ENCODE measurements at places on chromosomes 3 and 15.

- DNase-seq, result no peak
Observed at GRCh38 chr3:23653647-23654525, 151.9 kb upstream of the UBE2E1 start.

GRCh38 chr3:39290255-39290654, 10.4 kb upstream of the CX3CR1 start:
- no peak for DNase-seq

DNA sequence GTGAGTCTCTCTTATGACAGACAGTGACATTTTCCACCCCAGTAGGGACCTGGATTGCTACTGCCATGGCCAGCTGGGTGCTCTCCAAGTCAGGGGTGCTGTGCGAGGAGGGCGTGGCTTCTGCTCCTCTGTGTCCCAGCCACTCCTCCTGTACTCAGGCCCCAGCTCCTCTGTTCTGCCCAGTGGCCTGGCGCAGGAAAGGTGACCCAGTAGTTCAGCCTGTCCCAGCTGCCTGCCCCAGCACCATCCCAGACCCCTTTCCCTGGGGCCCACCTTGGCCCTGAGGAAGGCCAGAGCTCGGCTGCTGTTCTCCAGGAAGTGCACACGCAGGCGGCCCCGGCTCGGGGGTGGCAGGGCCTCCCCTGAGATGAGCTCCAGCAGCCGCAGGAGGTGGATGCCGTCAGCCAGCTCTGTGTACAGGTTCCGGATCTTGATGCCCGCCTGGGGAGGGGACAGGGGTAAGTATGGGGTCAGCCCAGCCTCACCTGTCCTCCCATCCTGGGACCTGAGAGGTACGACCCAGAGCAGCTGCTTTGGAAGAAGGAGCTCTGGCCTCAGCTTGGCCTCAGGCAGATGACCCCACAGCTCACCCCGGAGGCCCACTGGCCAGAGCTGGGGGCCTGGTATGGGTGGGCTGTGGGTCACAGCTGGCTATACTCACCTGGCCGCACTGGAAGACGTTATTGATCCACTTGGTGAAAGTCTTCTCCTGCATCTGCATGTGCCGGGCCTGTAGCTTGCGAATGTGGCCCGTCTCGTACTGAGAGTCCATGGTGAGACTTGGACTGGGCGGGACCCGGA, 1.0 kb downstream of the SPTBN5 start:
- DNase-seq, result no peak

GRCh38 chr15:26892182-26892518, 25.3 kb downstream of the GABRA5 start:
- no peak for DNase-seq

GRCh38 chr3:149339931-149340309, 6.5 kb upstream of the TM4SF18 start:
- DNase-seq, result no peak

DNA sequence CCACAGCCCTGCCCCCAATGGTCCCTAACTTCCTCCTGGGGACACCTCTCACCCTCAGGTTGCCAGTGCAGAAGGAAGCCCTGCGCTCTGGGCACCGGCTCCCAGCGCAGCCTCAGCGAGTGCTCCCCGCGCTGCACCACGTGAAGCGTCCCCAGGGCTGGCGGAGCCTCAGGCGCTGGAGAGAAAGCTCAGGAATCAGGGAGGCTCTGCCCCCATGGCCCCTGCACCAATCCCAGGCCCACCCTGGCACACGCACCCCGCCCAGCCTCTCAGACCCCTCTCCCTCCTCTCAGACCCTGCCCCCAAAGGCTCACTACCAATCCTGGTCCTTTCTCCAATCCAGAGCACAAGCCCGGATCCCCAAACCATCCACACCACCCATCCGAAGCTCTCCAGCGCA, 6.9 kb downstream of the COL7A1 start:
- DNase-seq, result no peak

DNA sequence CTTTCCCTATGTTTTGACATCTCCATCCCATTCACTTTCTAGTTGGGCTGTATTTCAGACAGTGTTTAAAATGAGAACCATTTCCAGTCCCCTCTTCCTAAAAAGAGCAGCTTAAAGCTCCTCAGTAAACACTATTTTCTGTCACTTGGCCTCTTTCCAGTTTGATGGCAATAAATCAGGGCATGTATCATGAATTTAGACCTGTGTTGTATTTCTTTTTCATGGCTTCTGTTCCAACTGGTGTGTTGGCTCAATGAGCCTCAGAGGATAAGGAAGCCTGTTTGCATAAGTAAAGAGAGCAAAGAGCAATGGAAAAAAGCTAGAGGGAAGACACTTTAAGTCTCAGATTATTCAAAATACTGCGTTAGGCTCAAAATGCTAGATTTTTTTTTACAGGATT, 7.2 kb downstream of the CCDC80 start:
- no peak for DNase-seq

- no peak for DNase-seq
Observed at GRCh38 chr15:81185631-81186295, 10.9 kb upstream of the IL16 start.

- no peak for DNase-seq
Observed at GRCh38 chr15:58362262-58362922, 69.4 kb upstream of the LIPC start.

- DNase-seq, result no peak
Observed at GRCh38 chr15:32700501-32701150, 17.2 kb upstream of the GREM1 start.

Measured in activated T-helper 2 cell treated with anti-CD3 and anti-CD28 coated beads, Interferon-gamma antibody, Interleukin-2, Interleukin-4, amounts not matched to agents 10 μg/mL and 5 μg/mL and 100 μg/mL, durations not matched to agents 14 hours and 24 hours and 36 hours (primary cell).